ENCODE measurements at places on chromosomes 6 and 20. TPM values are rescaled to one million over a fixed set of nuclear protein-coding genes. Genes with fewer than 3 reads are reported as not detected.

DNA sequence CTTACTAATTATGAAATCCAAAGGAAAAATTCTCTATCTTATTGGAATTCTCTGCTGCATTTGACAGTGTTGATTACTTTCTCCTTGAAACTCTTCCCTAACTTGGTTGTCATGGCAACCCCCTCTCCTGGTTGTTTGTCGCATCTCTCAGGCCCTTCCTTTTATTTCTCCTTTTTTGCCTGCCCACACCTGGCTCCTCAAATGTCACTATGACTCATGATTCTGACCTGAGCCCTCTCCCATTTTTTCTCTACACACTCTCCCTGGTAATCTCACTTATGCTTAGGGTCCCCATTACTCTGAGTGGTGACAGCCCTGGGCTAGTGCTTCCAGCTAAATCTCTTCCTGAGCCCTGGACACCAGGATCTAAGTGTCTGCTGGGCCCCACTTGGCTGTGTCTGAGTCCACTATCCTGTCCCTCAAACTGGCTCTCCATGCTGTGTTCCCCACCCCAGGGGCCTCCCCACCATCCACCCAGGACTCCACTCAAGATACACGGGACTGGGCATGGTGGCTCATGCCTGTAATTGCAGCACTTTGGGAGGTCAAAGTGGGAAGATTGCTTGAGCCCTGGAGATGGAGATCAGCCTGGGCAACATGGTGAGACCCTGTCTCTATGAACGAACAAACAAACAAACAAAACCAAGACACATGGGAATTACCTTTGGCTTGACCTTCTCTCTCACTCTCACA lies 16.5 kb upstream of the NNAT start:
- DNase-seq: no peak

- peak; percentile 91 for DNase-seq
Measured at GRCh38 chr6:16759646-16760515, 1.4 kb downstream of the ATXN1 start.

DNA sequence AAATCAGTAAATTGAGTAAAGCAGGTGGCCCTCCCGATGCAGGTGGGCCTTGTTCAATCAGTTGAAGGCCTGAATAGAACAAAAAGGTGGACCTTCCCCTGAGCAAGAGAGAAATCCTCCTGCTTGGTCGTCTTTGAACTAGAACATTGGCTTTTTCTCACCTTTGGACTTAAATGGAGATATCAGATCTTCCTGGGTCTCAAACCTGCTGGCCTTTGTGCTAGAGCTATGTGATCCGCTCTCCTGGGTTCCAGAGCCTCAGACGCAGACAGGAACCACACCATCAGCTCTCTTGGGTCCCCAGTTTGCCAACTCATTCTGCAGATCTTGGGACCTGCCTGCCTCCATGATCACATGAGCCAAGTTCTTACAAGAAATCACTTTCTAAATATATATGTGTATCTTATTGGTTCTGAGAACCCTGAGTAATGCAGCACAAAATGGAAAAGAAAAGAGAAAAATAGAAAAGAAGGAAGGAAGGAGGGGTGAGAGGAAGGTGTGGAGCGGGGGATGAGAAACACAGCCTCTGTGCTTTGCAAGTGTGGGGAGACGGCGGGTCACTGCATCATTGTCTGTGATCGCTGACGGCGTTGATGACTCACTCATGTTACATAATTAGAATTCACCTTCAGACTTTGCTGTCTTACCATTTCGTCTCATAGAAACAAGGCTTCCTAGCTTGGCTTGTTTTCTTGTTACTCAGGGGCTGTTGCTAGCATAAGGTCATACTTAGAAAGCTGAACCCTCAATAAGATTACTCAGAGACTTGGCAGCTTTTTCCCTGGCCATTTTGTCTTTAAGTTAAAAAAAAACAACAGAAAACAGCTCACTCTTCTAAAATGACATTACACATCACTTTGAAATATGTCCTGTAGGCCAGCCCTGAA lies 85.7 kb upstream of the NEDD9 start:
- peak; percentile 83 for DNase-seq

DNA sequence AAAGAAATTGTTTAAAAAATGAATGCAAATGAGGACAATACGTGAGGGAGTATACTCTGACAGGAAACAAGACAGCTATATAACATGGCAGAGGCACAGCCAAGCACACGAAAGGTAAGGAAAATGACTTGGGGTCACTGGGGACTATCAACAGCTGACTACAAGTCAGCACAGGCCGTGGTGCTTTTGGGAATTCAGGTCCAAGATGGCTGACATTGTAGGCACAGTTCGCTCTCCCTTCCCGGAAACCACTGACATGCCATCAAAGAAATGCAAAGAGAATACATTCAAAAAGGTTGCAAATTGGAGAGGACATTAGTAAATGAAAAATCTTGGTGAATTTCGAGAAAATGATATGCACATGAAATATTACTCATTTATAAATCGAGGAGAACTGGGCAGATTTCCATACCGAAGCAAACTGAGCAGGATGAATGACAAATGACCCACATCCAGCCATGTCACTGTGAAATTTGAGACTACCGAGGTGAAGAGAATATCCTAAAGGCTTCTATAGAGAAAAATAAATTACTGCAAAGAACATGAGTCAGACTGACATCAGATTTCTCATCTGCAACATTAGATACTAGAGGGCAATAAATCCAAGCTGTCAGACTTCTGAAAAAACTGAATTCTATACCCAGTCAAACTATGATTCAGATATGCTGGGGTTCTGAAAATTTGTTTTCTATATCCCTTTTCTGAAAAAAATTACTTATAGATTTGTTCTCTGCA lies 391.1 kb downstream of the BTBD9 start:
- no peak for DNase-seq

DNA sequence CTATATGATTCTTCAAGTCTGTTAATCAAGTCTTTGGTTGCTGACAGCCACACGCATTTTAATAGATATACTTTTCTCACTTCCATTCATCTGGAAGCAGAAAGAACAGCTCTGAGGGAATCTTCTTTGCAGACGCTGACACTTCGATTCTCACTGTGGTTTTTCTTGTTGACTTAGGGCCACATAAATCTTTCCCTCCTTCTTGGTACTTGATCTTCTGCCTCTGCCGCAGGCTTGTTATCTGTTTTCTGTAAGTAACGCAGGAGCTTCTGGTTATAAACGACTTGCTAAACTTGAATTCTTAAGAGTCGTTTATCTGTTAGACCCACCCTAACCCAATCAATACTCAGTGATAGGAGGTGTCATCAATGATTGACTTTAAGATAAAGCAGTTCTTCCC lies 268.8 kb upstream of the SULF2 start:
- DNase-seq: no peak

DNA sequence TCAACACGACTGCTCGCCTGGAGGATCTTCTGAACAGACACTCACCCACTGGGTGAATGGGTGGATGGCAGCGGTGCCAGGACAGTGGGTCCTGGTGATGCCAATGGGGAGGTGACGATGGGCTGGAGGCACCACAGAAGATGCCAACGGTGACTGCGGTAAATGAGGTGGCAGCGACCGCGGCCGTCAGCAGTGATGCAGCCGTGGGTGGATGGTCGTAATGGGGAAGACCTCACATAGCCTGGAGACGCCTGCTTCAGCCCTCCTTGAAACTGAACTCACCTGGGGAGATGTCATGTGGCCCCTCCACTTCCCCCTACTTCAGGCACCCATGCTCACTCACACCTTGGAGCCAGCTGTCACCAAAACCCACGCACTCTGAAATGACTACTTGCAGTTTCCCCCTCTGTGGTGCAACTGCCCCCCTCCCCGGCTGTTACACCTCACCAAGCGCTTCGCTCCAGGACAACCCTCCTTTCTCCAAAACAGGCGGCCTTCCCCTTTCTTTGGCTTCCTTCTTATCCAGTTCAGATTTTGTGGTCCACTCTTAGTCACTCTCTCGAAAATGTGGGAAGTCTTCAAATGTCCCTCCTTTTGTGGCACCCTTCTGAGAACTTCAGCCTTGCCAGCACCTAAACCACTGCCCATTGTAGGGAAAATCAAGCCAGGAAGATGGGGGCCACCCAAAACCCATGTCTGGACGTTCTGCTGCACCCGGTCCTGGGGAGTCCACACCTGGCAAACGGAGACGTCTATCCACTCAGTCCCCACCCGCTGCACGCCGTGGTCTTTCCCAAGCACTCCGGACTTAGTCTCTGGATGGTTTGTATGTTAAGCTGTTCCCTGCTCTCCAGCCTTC lies 10.4 kb upstream of the ABHD16B start:
- DNase-seq: no peak

GRCh38 chr6:63527658-63528514 lies 44.4 kb upstream of the LOC128125822 start:
- peak; percentile 76 for DNase-seq

DNA sequence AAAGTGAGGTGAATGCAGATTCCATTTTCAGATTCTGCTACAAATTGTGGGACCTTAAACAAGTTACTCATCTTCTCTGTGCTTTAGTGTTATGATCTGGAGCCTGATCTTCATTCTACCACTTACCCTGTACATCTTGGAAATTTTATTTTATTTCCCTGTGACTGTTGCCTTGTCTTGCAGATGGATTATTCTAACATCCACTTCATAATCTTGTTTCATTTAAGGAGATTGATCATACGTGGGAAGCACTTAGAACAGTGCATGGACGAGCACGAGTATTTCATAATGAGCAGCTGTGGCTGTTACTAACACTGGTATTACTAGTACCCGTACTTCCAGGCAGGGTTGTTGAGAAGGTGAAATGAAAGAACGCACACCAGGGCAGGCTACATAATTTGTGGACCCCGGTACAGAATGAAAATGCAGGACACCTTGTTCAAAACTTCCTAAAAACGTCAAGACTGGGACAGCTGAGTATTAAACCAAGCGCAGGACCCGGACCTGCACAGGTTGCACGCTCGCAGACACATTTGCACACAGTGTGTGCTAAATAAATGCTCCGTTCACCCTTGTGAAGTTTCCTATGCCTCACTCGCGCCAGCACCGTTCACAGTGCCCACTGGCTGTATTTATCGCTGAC lies 535 bp upstream of the CCDC170 start:
- no peak for DNase-seq

- no peak for DNase-seq
Measured at GRCh38 chr20:11035211-11035610, 361.4 kb upstream of the JAG1 start.

GRCh38 chr6:132412656-132413498 lies 11.6 kb upstream of the MOXD1 start:
- DNase-seq: no peak

GRCh38 chr20:39278230-39278788 lies 316.2 kb downstream of the DHX35 start:
- no peak for DNase-seq

- DNase-seq: no peak
Measured at GRCh38 chr6:12001706-12002435, 10.2 kb upstream of the HIVEP1 start.

GRCh38 chr6:13281686-13282085 lies 46.7 kb downstream of the TBC1D7 start:
- DNase-seq: no peak

DNA sequence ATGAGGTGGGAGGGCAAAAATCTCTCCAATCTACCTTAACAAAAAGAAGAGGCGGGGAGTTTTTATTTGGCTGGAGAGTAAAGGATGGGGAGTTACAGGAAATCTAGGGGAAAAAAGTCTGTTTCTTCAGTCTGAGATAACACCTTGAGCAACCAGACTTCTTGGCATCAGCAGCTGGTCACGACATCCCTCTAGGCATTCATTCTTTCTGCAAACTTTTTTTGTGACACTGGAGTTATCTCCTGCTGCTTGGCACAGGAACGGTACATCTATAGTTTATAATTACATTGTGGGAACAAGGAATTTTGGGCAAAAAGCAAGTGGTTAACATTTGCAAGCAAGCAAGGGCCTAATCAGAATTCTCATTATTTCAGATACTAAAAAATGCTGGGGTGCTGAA lies 50.6 kb upstream of the IFNGR1 start:
- DNase-seq: no peak

DNA sequence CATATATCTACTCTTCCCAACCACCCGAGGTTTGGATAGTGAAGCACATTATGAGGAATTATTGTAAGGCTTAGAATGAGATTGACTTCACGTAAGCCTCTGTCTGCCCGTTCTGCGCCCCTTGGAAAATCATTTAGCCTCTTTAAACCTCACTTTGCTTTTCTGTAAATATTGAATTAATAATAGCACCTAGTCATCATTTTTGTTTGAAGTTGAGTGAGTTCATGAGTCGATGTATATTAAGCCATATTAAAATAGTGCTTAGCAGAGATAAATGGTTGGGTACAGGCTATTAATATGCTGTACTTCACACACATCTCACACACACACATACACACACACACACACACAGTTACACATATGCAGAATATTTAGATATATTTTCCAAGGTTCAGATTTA lies 344.8 kb upstream of the EYS start:
- no peak for DNase-seq

BPIFB4 gene
- total RNA-seq: not detected

CTAGE9 gene
- total RNA-seq: not detected

RFX6 gene
- total RNA-seq: 1.3 TPM

COL19A1 gene
- total RNA-seq: not detected

POFUT1 gene
- 63.2 TPM for total RNA-seq

PTGIS gene
- total RNA-seq: 4.5 TPM

Data from left colon (tissue), 2 donors.